HS-27A (cell line): ENCODE measurements at places on chromosomes 13 and 19.

DNA sequence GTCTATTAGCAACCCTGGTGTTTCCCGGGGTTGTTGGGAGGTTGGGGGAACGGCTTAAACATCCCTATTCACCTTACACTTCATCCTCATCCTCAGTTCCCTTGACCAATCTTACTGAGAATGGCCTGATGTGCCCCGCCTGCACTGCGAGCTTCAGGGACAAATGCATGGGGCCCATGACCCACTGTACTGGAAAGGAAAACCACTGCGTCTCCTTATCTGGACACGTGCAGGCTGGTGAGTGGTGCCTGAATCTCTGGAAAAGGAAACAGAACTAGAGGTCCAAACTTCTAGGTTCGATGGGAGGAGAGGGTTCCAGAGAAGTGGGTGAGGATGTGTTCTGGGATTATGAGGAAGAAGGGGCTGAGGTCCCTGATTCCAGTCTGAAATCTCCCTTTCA lies 5.9 kb downstream of the PINLYP start:
- DNase-seq, result no peak

DNA sequence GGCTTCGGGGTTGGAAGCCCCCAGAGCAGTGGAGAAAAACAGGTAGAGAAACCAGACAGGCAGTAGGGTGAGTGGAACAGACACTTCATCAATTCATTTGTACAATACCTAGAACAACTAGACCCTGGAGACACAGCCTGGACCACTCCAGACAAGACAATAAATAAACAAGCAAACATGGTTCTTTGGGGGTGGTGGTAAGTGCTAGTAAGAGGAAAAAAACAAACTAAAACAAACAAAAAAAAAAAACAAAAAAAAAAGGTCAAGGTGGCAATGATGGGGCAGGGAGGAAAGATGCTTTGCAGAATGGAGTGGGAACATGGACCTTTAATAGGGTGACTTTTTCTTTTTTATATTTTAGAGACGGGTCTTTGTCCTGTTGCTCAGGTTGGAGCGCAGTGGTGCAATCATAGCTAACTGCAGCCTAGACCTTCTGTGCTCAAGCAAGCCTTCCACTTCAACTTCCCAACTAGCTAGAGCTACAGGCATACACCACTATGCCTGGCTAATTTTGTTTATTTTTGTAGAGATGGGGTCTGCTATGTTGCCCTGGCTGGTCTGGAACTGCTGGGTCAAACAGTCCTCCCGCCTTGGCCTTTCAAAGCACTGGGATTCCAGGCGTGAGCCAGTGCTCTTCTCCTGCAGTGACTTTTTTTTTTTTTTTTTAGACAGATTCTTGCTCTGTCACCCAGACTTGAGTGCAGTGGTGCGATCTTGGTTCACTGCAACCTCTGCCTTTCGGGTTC lies 3.1 kb downstream of the JUNB start:
- no peak for DNase-seq

DNA sequence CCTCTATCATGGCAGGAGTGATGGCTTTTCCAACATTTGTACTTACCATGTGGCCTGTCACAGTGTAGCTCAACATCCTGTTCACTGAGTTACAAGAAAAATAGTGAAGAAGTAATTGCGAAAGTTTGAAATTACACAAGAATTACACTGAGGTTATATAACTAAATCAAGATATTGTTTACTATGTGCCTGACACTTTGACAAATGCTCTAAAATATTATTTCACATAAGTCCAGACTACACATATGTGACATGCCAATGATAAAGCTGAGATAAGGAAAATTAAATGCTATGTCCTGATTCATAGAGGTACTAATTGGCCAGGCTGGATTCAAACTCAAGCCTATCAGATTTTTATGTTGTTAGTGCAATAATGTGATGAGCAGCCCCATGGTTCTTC lies 451.7 kb downstream of the PCDH9 start:
- DNase-seq, result no peak

- DNase-seq, result no peak
These were observed 933.1 kb downstream of the DIAPH3 start for GRCh38 chr13:59230484-59231264.

DNA sequence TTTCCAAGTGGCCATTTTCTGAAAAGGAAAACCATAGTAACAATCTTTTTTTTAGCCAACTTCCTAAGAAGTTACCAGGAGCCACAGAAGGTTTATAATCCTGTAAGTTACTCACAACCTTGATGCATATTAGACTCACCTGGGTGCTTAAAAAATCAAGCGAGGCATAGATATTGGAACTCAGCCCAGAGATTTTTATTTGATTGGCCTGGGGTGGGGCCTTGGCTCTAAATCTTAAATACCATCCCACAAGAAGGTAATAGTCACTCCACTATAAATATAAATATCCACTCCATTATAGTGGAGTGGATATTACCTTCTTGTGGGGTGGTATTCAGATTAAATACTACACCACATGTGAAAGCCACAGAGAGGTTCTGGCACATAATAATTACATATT lies 429.6 kb downstream of the RFC3 start:
- no peak for DNase-seq

DNA sequence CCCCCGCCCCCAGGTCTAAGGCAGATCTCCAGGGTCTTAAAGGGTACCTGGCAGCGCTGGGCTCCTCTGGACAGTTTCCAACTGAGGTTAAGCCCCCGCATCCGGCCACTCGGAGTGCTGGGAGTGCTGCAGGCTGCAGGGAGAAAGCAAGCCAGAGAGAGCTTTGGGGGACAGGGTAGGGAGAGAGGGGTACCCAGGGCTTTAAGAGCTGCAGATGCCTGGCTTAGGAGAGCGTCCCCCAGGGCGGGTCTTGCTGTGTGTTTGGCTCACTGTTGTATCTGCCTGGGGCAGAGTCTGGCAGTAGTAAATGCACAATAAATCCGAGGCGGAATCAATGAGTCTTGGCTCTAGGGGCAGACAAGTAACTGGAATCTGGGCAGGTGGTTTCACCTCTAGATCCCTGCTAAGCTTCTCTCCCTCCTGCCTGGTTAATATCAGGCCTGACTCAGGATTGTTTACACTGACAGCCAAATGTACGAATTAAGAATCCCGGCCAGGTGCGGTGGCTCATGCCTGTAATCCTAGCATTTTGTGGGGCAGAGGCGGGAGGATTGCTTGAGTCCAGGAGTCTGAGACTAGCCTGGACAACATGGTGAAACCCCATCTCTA lies 798 bp upstream of the COX6B2 start:
- no peak for DNase-seq

DNA sequence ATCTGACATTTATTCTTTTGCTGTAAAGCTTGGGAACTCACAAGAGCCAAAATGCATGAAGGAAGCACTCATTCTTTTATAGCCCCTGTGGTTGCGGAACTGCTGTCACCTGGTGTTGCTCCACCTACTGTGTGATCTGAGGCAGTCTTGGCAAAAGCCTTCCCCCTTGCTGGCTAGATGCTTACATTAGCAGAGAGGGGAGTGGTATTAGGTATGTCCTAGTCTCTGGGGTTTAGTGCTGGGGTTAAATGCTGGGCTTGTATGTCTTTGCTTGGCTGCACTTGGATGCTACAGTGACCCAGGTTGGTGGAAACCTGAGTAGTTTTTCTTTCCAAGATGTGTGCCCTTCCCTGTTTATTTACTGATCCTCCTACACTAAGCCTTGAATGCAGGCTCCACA lies 99.3 kb downstream of the WDFY2 start:
- DNase-seq, result no peak

GRCh38 chr19:42601811-42602443 lies 7.2 kb upstream of the CEACAM8 start:
- DNase-seq, result peak; percentile 27
